ENCODE measurements at places on chromosomes 4 and X.

DNA sequence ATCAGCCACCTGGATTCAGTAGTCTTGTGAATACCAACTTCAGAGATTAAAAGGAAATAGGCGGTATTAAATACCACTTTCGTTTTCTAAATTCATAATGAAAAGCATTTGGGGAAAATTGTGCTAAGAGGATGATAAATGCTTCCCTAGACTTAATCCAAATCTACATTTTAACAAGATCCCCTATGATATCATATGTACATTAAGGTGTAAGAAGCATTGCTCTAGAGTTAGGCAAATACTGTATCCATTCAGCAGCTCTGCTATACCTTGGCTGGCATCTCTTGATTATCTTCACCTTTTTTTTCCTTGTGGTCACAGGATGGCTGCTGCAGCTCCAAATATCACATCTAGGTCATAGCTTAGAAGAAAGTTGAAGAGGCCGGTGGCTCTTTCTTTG lies 40.6 kb upstream of the PHEX start:
- no peak for DNase-seq

- DNase-seq: peak; percentile 6
Observed at GRCh38 chr4:106796876-106797275, 239.2 kb downstream of the DKK2 start.

DNA sequence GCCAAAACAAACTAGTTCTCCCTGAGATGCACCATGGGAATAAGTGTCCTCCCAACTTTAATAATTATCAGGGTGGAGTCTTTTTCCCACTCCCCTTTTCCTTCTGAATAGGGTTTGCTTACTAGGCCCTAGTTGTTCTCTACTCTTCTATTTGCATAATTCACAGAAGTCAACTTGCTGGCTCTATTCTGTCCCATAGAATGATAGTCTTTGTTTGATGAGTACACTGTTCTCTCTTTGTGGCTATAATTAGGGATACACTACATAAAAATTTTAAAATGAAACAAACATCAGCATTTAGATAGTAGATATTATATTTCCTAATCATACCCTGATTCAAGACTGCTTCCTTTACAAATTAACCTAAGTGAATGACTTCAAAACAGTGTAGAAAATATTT lies 10.3 kb downstream of the PDHA2 start:
- DNase-seq: no peak

- DNase-seq: no peak
Observed at GRCh38 chrX:151031391-151031975, 48.3 kb downstream of the HMGB3 start.

- peak; percentile 5 for DNase-seq
Observed at GRCh38 chr4:129929052-129929451, 833.1 kb downstream of the C4orf33 start.

- DNase-seq: no peak
Observed at GRCh38 chr4:141833209-141833608, 196.8 kb downstream of the IL15 start.

DNA sequence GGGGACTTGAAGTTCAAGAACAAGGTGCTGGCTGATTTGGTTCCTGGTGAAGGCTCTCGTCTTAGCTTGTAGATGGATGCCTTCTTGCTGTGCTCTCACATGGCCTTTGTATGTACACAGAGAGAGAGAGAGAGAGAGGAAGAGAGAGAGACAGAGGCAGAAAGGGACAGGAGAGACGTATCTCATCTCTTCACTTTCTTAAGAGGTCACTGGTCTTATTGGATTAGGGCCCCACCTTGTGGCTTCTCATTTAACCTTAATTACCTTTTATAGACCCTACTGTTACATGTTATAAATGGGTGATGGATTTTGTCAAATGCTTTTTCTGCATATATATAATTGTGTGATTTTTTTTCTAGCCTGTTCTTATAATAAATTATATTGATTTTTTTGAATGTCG lies 1444.2 kb downstream of the ADGRL3 start:
- DNase-seq: peak; percentile 31

DNA sequence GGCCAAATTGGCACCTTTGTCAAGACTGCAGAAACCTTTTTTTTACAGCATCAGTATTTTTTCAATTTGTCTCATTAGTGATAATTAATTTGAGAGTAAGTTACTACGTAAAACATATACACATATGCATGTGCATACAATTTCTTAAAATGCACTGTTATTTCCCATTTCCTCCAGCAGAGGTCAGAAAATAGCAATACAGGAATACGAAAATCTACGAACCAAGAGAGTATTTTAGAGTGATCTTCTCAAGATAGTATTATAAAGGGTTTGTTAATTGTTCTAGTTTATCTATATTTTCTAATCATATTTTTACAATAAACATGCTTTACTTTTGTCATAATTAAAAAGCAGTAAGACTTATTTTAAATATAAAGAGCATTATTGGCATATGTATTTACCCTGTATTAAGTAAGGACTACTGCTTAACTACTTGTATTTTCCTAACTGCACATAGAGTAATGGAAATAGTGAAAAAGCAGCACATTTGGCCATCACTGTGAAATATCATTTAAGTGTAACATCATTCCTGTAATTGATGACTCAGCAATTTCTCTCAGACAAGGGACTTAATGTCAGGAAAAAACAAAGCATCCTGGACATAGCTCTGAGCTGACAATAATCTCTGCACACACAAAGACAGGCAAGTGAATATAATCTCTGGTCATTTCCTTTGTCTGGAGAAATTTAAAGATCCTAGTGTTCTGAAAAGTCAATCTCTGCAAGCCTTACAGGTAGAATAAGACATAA lies 45.6 kb downstream of the MAOB start:
- peak; percentile 9 for DNase-seq

DNA sequence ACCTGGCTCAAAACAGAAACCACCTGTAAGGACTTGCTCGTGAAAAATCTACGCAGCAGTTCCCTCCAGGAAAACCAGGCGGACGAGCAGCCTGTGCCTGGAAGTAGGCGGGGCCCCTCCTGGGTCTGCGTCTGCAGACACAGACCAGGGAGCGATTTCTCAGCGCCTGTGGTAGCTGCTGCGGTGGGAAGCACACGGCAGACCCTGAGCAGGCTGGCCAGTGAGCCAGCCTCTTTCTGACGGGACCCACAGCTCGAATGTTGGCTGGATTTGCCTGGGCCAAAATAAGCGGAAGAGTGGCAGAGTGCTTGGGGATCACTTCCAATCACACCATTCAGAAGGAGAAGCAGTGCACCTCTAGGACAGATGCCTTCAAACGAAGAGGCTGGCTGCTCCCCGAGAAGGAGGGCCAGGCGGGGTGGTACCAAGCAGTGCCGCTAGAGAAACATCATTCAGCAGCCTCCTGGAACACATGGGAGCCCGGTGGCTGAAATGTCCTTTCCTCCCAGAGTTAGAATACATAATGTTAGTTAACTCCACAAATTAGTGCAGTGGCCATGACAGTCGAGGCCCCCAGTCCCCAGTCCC lies 85.9 kb downstream of the GATB start:
- DNase-seq: peak; percentile 49

DNA sequence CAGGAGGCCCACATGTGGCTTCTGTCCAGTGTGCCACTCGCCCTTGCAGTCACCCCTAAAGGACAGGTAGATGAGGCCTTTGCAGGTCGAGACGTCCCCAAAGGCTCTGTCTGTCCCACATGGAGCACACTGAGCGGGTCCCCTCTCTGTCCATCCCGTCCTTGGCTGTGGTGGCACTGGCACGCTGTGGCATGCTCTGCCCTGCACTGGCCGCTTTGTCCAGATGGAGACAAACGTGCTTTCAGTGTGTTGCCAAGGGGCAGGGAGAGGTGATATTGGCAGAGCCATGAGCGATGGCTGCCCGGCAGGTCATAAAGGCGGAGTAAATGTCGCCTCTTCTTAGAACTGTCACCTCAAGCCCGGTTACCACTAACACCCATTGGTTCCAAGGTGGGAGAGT lies 86.9 kb upstream of the CLDN34 start:
- no peak for DNase-seq

DNA sequence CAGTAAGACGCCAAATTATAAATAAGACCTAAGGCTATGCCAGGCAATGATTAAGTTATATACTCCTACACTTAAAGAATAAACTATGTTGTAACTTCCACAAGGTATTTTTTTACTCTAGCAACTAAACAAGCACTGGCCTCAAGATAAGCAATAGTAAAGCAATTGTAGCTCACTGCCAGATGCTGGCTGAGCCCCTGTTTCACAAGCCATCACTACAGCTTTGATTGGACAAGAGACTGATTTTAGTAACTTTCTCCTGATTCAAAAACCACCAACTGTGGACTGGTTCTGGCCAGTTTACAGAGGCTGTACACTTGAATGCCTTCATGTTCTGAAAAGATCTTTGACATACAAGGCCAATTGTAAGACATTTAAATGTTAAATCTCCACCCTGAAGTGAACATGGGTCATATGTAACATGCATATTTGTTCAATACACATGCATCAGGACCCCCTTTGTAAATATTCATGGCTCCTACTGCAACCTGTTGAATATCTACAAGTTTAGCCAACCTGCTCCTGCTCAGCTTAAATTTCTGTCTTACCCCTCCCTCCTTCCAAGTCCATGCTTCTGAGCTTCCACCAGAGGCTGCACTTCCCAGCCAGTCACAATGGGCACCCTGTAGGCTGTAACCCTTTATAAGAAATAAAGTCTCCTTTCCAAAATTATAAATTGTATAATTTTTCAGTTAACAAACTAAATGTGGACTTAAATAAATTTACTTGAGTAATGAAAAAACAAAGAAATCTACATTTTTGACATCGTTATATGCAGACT lies 423.6 kb downstream of the ANKRD50 start:
- DNase-seq: no peak

GRCh38 chr4:2828758-2829181 lies 14.9 kb upstream of the ADD1 start:
- no peak for DNase-seq

All from fibroblast of skin of right biceps (primary cell).